Astrocyte of the cerebellum (primary cell): ENCODE measurements at places on chromosomes 16 and 17.

DNA sequence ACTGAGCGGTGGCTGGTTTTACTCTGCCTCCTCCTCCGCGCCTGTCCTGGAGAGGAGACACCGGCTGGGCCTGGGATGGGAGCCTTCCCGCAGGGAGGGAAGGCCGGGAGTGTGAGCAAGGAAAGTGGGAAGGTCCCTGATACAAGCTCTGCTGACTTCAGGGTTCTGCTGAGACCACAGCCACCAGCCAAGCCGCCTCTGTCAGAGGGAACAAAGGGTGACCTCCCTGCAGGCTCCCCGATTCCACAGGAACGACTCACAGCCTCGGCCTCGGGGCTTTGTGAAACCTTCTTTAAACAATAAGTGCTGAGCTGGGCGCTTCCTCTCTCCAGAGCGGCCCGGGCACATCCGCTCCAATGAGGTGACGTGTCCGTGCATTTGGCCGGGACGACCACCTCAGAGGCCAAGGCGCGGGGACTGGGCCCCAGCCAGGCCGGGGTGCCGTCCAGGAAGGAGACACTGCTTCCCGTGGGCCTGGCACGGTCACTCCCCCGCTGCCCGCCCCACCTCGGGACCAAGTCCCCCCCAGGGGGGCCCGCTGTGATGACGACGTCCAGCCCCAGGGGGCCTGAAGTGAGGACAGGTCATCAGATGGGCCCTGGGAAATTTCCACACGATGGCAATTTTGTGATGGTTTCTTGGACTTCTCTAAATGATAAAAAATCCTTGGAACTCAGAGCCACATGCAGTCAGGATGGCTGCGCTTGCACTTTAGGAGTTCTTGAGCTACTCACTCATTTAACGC lies 11.8 kb upstream of the CIBAR2 start:
- peak; percentile 81 for DNase-seq

DNA sequence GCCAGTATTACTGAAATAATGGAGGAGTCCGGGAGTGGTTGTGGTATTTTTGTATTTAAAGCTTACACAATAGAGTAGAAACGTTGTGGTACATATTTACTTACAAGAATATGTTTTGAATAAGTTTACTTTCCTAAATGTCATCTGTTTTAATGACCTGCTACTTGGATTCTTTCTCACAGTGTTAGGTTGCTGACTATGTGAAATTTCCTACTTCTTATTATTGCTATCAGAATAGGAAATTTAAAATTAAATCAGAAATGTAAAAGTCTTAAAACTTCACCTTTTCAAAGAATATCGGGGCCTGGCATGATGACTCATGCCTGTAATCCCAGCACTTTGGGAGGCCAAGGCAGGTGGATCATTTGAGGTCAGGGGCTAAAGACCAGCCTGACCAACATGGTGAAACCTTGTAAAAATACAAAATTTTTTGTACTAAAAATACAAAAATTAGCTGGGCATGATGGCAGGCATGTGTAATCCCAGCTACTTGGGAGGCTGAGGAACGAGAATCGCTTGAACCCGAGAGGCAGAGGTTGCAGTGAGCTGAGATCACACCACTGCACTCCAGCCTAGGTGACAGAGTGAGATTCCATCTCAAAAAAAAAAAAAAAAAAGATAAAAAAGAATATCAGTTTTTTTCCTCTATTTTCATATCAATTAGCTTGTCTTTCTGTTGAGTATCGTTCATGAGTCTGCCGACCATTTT lies 77.8 kb downstream of the VMP1 start:
- no peak for DNase-seq

- no peak for DNase-seq
Observed at GRCh38 chr17:56887105-56887504, 26.7 kb downstream of the TRIM25 start.

GRCh38 chr17:29615048-29615385 lies 7.7 kb downstream of the CORO6 start:
- no peak for DNase-seq

DNA sequence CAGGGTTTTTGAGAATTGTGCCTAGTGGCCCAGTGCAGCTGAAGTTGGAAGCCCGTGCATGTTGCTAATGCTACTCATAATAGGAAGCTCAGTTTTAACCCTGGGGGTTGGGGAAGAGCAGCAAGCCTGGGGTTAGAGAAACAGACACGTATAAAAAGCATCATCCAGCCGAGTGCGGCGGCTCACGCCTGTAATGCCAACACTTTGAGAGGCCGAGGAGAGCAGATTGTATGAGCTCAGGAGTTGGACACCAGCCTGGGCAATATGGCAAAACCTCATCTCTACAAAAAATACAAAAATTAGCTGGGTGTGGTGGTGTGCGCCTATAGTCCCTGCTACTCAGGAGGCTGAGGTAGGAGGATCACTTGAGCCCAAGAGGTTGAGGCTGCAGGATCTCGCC lies 2.3 kb upstream of the CLUH start:
- no peak for DNase-seq

DNA sequence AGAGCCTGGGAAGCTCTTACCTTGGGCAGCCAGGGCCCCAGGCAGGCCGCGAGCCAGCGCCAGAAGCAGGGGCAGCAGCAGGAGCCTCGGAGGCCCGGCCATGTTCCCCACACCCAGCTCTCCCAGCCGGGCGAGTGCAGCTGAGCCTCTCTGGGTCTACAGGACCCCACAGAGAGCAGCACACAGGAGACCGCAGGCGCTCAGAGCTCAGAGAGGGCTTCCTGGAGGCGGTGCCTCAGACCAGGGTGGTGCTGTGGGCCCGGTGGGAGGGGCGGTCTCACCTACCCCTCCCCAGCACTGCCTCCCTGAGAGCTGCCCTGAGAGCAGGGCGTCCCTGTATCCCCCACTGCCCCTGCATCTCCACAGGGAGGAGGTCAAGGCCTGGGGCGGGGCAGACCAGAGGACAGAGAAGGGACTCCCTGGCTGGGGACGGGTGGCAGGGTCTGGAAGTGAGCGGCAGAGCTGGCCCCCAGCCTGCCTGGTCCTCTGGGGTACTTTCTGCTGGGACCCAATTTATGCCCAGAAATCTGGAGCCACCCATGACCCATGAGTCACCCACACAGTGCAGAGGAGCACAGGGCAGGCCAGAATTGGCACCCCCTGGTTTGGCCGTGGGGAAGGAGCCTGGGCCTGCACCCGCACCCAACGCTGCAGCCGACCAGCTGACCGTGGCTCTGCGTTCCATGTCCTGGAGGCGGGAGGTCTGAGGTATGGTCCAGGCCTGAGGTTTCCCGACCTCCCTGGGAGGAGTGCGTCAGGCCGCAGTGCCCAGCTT lies at the start of gene CD7:
CD7 (minus strand) TSS at position 215 of the 775 bp plus-strand sequence; CDS start at position 102, 113 bp downstream.
- DNase-seq = no peak

DNA sequence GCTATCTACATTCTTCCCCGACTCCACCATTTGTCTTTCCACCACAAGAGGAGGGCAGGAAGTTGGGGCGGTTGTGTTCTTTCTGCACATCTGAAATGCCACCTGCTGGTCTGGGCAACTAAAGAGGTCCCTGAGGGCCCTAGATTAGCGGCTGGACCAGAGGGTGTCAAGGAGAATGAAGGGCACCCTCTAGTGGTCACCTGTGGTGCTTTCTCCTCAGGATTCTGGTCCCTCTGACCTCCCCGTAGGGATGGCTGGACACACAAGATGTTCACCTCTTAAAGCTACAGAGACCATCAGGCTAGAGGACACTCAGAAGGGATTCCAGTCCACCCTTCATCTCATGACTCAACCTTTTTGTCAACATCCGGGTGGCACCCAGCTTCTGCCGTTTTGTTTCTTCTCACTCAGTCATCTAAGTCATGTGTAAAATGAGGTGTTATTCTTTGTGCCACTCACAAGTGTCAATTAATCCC lies 2.9 kb upstream of the SCIMP start:
- no peak for DNase-seq

DNA sequence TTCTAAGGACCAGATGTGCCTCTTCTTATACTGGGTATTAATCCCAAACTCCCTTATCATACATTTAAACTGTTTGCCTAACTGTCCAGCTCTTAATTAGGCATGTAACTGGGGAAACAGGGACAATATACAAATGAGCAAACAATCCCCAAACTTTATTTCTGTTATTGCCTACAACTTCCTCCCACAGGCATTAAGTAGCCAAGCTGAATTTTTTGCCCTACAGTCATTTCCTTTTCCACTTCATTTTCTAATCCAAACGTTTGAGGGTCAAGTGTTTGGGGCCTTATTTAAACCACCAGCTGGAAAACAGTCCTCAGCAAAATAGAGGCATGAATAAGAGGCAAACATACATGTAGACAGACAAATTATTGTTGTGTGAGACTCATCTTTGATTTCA lies 77.4 kb upstream of the CCL2 start:
- no peak for DNase-seq

- no peak for DNase-seq
Observed at GRCh38 chr17:8542599-8543502, 87.7 kb downstream of the MYH10 start.

GRCh38 chr16:69535123-69536050 lies 30.4 kb upstream of the NFAT5 start:
- DNase-seq = no peak

DNA sequence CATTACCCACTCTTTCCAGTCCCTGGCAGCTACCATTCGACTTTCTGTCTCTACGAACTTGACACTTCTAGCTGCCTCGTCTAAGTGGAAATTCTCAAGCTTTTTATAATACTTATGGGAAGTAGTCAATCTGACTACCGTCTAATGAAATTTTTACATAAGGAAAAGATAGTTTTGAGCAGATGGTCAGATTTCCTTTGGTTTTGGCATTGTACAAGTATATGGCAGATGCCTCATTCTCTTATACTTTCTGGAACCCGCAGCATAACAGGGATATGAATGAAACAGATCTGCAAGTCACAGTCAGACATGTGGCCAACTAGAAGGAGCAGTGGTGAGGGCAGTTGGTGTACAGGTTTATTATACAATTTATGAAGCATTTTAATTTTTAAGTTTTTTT lies 146.0 kb downstream of the PITPNC1 start:
- no peak for DNase-seq

- no peak for DNase-seq
Observed at GRCh38 chr17:13476720-13477119, 125.0 kb downstream of the HS3ST3A1 start.

DNA sequence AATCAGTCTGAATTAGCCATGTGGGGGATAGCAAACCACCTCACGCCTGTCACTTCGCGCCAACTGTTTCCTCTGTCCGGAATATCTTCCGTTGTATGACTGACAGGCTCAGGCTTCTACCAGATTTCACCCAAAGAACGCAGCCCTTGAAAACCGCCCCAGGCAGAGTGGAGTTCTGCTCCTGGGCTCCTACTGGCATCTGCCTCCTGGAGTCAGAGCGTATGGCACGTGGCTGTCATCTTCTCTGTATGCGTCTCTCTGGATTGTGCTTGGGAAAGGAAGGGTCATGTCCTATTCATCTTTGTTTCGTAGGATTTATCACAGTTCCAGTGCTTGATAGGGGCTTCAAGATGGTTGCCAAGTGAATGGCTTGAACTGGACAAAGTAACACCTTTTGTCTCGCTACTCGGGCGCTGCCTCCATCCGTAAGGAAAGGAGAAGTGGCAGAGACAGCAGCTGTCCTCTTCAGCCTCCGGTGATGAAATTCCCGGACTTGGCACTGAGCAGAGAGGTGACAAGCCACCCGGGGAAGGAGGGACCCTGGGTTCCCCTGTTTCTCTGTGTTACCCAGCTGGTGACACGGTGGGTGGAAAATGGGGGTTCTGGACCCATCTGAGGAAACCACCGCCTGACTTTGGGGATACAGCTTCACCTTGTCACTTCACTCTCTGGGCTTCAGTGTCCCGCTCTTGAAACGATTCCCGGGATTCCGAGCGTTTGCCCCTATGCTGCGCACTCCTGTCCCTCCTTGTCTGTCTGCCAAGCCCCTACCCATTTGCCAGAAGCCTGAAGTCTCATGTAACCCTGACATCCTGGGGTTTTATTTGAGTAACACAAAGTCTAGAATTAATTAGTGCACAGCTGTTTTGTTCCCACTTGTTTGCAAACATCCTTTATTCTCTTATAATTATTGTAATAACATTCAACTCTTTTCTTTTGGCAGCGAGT lies 13.9 kb downstream of the KIAA0513 start:
- no peak for DNase-seq

DNA sequence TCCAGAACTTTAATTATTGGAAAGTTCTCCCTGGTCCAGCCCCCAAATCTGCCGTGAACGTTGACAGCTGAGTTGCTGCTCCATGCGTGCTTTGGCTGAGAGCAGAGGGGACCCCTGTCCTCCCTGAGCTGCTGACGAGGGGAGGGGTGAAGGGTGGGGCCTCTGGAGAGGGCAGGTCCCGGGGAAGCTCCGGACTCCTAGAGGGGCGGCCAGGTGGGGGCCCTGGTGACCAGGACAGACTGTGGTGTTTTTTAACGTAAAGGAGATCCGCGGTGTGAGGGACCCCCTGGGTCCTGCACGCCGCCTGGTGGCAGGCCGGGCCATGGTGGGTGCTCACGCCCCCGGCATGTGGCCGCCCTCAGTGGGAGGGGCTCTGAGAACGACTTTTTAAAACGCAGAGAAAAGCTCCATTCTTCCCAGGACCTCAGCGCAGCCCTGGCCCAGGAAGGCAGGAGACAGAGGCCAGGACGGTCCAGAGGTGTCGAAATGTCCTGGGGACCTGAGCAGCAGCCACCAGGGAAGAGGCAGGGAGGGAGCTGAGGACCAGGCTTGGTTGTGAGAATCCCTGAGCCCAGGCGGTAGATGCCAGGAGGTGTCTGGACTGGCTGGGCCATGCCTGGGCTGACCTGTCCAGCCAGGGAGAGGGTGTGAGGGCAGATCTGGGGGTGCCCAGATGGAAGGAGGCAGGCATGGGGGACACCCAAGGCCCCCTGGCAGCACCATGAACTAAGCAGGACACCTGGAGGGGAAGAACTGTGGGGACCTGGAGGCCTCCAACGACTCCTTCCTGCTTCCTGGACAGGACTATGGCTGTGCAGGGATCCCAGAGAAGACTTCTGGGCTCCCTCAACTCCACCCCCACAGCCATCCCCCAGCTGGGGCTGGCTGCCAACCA lies at the start of gene MC1R:
MC1R (plus strand) TSS at position 410 of the 895 bp plus-strand sequence; CDS start at position 807, 397 bp downstream.
- DNase-seq = no peak

DNA sequence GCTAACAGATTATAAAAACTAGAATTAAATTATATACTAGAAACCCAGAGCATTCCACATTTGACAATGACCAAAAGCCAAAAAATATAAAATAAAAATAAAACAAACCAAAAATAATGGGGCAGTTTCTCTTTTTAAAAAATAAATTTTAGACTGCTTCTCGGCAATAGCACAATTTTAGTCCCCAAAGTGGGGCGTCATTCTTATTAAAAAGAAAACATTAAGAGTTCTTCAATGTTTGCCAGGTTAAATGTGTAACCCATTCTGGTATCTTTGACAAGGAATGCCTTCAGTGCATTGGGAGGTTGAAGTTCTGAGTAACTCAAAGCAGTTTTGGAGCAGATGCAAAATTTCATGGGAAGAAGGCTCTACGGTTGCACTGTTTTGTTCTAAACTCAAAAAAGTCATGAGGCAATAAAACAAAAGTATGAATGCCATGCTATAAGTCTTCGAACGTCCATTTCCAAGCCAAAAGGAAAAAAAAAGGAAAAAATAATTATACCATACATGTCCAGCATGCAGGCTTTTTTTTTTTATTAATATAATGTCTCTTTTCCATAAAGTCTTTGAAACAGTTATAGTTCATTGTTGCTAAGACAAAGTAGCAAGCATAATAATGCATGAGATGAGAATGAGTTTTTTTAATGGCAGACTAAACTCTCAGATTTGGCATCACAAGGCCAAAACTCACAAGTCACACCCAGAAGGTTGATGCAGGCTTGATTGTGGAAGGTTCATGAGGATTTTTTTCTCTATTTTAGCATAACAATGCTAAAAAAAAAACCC lies 3.1 kb downstream of the MAF start:
- DNase-seq = no peak
